Cerebellum (tissue), 4 donors: ENCODE measurements at places on chromosomes 4 and X. TPM values are rescaled to one million over a fixed set of nuclear protein-coding genes. Genes with fewer than 3 reads are reported as not detected.

NDST3 gene
- 47.4 TPM for total RNA-seq

DNA sequence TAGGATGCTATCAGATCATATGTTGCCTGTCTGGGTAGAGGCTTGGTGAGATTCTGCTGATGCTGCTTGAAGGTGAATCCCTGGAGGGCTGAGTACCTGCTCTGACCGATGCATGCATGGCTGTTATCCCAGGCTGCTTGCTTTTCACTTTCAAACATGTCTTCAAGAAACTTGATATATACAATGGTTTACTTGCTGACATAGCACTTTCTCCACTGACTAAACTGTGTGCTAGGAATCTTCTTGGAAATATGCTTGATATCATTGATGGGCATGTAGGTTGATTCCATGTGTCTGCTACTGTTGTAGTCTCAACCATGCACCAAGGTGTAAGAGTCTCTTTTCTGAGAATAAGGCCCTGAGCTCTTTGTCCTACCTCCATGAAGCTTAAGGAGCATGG lies 79.6 kb upstream of the WDR1 start:
- DNase-seq = no peak

GRCh38 chrX:154458954-154459778 lies 1.1 kb downstream of the PLXNA3 start:
- peak; percentile 42 for DNase-seq

- peak; percentile 23 for DNase-seq
Measured at GRCh38 chr4:181528570-181529184, 714.5 kb upstream of the TENM3 start.

DNA sequence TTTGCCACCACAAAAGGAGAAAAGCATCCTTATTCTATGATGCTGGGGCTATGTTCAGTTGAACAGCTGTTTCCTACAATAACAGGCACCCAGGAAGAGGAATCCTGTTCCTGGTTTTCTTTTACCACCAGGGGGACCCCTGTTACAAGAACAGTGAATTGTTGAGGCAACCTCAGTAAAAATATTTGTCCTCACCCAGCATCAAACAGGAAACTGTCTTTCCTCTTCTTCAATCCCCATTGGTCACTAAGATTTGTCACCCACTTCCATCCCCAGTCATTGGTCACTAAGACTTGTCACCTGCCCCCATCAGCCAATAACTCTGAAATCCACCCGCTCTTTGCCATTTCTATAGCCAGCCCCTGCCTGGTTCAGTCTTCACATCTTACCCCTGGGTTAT lies 143.5 kb upstream of the GALNT7 start:
- peak; percentile 58 for DNase-seq

DNA sequence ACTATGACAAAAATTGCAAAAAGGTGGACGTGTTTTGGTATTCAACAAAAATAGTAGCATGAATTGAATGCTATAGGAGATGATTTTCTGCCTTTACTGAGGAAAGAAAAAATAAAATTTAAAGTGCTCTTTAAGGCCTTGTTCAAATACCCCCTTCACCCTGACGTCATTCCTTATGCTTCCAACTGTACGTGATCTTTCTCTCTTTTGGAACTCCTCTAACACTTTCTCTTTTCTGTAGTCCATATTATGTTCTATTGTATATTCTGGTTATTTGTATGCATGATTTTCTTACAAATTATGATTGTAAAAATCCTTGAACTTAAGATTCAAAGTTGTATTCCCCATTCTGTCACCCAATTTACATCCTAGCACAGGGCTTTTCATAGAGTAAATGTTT lies 100.5 kb downstream of the POU4F2 start:
- no peak for DNase-seq

DNA sequence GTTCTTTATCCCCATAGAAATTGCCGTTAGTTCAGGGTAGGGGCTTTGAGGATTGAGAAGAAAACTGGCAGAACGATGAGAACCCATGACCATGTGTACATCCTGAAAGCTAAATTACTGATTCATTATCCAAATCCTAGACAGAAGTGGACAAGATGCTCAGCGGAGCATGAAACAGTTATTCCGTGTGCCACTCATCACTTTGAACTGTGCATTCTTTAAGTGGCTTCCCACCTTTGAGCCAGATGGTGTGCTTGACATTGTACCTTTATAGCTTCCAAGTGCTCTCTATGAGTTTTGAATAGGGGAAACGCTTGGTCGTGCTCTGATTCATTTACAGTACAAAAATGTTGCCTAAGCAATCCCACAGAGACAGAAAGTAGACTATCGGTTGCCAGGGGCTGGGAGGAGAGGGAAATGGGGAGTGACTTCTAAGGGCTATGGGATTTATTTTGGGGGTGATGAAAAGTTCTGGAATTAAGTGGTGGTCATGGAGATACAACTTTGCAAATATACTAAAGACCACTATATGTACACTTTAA lies 100.0 kb downstream of the DOCK11 start:
- DNase-seq = no peak

GRCh38 chr4:138685316-138685715 lies 330.3 kb upstream of the NOCT start:
- DNase-seq = no peak

- DNase-seq = no peak
Measured at GRCh38 chr4:170671171-170671570, 581.4 kb upstream of the AADAT start.

DNA sequence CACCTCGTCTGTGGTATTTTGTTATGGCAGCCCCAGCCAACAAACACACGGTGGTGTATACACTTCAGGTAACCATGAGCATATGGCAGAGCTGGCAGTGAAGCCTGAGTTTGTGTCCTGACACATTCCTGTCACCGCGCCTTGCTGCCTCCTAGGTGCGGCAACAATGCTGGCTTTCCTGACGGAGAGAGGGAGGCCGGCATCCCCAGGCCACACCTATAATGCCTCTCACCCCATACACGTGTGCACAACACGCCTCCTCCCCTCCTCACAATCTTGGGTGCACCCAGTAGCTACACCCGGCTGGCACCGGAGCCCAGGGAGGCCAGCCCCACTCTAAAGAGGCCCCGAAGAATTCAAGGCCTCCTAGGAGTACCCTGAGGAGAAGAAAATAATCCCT lies 158.5 kb downstream of the NSUN7 start:
- DNase-seq = peak; percentile 86

- peak; percentile 14 for DNase-seq
Measured at GRCh38 chrX:101287402-101287801, 3.7 kb downstream of the TAF7L start.
